ENCODE measurements at places on chromosomes 5 and 9. TPM values are rescaled to one million over a fixed set of nuclear protein-coding genes. Genes with fewer than 3 reads are reported as not detected.

PCYOX1L gene
- total RNA-seq: 15.7 TPM

SH3RF2 gene
- 0.94 TPM for total RNA-seq

CDKN2A gene
- 0.11 TPM for total RNA-seq

WNT8A gene
- not detected for total RNA-seq

DMRT3 gene
- total RNA-seq: 0.30 TPM

PKD2L2 gene
- total RNA-seq: not detected

COL15A1 gene
- 94.4 TPM for total RNA-seq

SLC6A19 gene
- 0.06 TPM for total RNA-seq

BARX1 gene
- total RNA-seq: 0.17 TPM

SERF1A gene
- total RNA-seq: 3.7 TPM

HMCN2 gene
- total RNA-seq: 0.88 TPM

RALGDS gene
- total RNA-seq: 78.6 TPM

MEGF10 gene
- total RNA-seq: 30.3 TPM

CDX1 gene
- not detected for total RNA-seq

LCN10 gene
- total RNA-seq: not detected

GPR150 gene
- 0.50 TPM for total RNA-seq

FAM221B gene
- total RNA-seq: not detected

CNTNAP3B gene
- total RNA-seq: 44.6 TPM

- no peak for DNase-seq
Measured at GRCh38 chr5:59905188-59905587, 11.7 kb upstream of the PDE4D start.

GRCh38 chr5:73482383-73483136 is 15.7 kb upstream of the BTF3 start:
- DNase-seq: no peak

- no peak for DNase-seq
Measured at GRCh38 chr9:135797507-135798262, 95.7 kb downstream of the KCNT1 start.

- DNase-seq: no peak
Measured at GRCh38 chr5:60812426-60812825, 31.6 kb downstream of the ELOVL7 start.

DNA sequence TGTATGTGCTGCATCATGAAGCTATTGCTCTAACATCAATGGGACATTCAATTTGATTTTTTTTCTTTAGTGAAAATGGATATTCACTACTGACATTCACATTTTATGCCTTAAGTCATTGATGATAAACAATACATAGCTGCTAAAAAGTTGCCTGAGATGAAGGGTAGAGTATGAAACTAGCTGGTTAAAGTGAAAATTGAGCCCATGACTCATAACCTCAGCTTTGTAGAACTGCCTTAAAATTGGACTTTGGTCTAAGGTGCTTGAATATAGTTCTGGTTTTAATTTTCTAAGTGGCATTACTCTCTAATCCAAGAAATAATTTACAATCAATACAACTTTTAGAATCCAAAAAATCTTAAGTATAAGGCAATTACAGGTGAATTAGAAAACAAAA is 740.4 kb upstream of the RIOK2 start:
- no peak for DNase-seq

DNA sequence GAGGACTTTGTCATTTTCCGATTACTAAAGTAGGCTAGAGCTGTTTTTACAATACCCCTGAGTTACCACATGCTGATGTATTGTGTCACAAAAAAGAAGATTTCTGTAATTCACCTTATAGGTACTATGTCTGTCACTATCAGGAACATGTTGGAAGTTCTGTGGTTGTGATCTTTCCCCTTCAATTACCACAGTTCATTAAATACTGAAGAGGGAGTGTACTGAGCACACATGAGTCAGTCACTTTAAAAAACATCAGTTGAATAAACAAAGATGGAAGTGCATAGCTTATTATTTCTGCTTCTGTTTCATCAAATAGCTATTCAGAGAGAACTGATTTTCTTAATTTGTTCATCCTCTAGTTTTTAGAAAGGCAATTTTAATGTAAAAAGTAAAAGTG is 31.7 kb downstream of the AP3S1 start:
- no peak for DNase-seq

DNA sequence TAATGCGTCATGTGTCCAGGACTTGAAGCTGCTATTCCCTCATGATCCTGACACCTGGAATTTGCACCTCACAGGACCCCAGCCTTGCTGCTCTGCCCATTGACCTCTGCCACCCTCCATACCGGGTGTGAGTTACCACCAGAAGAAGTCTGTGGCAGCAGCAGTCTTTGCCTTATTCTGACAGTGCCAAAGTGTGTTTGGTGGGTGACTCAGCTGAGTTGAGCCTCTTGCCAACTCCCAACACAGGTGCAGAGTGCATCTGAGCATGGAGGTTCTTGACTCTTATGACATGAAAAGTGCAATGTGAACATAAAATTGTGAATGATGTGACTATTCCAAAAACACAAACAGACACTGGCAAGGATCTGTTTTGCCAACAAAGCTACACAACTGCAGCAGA is 1166.5 kb upstream of the CDH18 start:
- DNase-seq: no peak

DNA sequence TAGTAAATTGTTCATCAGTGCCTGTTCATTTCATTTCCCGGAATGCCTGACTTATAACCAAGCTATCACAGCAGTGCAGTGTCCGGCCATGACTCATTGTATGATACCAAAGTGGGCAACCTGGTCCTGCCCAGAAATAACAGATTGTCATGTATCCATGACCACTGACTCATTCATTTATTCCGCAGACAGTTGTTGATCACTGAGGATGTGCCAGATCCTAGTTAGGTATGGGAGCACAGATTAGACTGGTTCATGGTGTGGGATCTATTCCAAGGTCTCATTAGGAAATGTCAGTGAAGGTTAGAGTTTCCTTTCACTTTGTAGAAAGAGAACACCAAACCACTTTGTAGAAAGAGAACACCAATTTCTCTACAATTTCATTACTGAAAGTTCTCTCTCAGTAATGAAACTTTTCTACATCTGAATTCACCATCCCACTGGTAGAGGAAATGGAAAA is 8.7 kb downstream of the NREP start:
- DNase-seq: no peak

GRCh38 chr5:131682826-131683225 is 47.8 kb upstream of the RAPGEF6 start:
- DNase-seq: no peak

DNA sequence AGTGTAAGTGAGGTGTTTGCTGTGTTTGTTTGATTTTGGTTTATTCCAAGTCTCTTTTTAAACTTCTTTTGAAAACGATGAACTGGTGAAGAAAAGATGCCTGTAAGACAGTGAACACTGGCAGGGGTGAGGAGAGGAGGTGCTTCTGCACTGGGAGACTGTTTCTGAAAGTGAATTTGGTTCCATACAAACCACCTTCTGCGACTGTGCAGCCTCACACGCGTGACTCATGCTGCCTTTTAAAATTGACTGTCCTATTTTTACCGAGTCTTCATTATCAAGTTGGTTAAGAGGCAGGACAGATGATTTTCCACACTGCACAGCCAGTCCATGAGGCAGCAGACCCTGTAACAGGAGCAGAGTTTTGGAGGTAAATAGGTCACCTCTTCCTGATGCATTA is 340.6 kb downstream of the MTRR start:
- DNase-seq: no peak

DNA sequence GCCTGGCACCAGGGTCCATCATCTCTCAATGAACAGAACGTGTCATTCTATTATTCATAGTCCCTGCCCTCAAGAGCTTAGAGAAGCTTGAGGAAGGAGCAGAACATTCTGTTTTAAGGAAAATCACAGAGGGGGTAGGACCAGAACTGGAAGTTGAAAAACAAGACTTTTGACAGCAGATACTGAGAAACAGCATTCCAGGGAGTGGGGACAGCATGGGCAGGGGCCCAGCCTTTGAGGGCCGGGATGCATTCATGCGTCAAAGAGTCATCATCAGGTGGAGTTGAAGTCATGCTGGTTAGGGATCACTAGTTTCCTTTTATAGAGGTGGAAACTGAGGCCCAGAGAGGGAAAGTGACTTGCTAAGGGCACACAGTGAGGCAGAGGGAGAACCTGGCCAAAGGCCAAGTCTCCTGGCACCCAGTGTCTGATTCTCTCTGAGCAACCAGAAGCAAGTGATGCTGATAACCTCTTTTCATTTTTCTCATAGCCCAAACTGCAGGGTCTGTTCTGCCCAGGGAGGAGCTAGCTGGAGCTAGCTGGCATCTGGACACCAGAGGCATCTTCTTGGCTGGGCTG is 41.5 kb upstream of the STXBP1 start:
- no peak for DNase-seq

DNA sequence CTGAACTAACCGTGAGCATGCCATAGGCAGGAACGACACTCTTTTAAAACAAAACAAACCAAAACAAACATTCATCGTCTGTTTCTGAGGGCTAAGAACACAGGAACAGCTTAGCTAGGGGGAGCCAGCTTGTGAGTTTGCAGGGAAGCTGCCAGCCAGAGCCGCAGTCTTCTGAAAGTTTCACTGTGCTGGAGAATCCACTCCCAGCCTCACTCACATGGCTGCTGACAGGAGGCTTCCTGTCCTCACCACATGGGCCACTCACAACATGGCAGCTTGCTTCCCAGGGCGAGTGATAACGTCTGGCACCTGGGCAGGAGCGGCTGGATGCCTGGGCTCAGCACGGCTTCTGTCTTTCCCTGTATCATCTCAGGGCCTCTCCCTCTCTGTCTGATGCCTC is 275.2 kb downstream of the MSX2 start:
- DNase-seq: peak; percentile 19

DNA sequence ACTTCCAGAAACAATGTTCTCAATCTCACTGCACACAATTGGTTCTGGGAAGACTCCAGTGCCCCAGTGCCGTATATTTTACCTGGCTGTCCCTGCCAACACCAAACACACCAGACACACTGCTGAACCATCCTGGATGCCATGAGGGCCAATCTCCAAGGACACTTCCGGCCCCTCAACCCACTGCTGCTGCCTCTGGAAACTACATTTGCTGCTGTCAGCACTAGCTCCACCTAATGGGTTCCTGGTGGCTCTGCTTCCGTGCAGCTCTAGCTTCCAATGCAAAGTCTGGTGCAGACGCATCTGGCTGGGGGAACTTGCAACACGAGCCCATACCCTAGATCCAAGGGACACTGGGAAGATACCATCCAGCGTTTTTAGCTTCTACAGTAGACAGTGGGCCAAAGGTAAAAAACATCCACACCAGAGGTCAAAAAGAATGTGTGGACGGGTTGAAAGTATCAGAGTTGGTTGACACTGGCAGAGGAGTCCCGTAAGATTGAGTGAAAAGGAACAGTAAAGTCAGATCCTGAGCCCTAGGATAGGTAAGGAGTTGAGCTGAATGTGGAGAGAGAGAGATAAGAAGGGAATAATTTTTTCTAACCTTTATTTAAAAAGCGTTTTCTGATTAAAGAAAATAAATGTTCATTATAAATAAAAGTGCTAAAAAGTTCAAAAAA is 99.7 kb upstream of the KIF2A start:
- DNase-seq: no peak

GRCh38 chr5:78647351-78647818 is 1.2 kb downstream of the LHFPL2 start:
- no peak for DNase-seq

- no peak for DNase-seq
Measured at GRCh38 chr9:16369427-16369826, 501.0 kb downstream of the BNC2 start.

DNA sequence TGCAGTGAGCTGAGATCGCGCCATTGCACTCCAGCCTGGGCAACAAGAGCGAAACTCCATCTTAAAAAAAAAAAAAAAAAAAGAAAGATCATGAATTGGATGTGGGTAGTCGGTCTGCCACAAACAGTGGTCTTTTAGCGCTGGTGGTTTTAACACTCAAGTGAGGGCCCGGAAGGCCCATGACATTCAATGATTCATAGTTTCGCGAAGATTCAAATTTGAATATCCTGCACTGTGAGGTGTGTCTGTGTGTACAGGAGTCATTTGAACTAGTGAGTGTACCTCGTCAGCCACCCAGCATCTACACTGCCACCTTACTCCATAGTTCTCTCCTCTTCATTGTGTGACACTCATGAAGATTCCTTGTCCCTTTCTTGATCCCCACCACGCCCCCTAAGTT is 41.3 kb downstream of the CFAP77 start:
- DNase-seq: no peak

GRCh38 chr9:131578021-131578420 is 32.7 kb downstream of the PRRT1B start:
- peak; percentile 13 for DNase-seq

GRCh38 chr5:158841481-158842276 is 258.0 kb downstream of the EBF1 start:
- DNase-seq: no peak

DNA sequence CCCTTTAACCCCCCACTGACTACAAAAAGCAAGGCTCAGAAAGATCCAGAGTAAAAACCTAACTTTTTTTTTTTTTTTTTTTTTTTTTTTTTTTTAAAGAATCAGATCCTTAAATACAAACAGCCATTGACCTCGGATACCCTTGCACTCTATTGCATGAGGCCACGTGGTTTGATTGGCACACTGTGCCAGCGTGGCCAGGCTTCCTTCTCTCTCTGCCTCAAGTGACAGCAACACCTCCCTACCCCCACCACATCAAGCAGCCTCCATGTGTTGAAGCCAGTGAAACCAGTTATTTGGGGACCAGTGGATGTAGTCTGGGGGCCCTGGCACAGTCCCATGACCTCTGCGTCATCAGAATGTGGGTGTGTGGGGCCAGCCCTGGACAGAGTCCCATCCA is 71.4 kb downstream of the OTULIN start:
- DNase-seq: no peak

DNA sequence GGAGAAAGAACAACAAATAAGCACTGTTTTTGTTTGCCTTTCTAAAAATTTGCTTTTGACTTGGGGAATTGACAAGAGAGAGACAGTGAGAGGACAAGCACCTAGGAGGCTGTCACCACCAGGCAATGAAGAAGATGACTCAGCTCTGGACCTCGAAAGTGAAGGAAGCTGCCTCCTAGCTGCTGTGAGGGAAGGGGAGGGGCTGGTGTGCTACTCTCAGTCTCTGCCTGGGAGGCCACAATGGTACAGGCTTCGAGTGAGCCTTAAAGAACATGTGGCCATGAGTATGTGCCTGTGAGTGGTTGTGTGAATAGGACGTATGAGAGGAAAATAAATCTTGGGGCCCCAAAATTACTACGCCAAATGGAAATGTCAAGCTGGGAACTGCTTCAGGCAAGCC is 7.1 kb upstream of the PLK2 start:
- DNase-seq: no peak

DNA sequence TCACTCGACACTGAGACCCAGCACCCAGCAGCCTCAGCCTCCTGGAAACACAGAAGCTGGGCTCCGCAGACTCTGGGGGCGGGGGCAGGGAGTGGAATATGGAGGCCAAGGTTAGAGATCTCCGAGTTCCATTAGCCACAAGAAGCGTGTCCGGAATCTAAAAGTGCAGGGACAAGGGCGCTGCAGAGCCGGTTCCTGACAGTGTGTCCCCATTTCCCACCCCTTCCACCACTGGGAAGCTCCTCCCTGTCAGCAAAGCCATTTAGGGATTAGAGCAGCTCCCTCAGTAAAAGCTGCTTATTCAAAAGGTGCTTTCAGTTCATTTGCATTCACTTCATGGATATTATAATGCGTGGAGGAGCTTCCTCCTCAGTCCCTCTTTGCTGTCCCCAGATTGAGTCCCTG is 74.1 kb upstream of the HSPA9 start:
- peak; percentile 76 for DNase-seq

GRCh38 chr9:96107436-96107835 is 194.5 kb downstream of the HSD17B3 start:
- DNase-seq: no peak

- DNase-seq: no peak
Measured at GRCh38 chr9:113603773-113604172, 140.2 kb downstream of the RGS3 start.

Measured in spinal cord (tissue), 10 donors.